Caco-2 (cell line): ENCODE measurements at places on chromosomes 13 and 19.

DNA sequence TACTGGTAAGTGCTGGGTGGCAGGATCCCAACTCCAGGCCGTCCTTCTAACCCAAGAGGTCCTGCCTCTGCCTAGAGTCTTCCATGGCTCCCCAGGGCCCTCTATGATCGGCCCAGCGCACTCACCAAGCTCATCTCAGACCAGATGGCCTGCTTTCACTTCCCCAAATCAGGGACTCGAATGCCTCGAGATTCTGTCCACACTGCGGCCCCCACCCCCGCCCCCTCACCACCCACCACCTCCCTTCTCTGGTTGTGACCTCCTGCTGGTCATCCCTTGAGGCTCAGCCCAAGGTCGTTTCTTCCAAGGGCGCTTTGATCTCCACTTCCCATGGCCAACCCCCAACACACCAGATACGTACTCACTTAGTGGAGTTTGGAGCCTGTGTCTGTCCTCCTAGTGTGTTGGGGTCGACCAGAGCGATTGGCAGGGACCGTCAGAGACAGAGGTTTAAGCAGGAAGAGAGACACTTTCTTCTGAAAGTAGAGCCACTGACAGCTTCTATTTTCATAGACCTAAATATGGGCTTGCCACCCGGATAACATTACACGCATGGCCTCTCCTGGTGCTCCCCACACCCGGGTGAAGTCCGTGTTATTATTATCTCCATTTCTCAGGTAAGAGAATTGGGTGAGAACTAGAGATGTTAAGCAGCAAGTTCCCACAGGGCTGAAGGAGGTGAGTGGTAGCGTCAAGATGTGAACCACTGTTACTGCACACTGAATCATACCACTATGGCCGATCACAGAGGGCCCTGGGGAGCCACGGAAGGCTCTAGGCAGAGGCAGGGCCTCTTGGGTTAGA is at the start of gene FCER2:
Gene FCER2 (minus strand): TSS at position 478 of the 804 bp plus-strand sequence. CDS start 2,371 bp downstream, outside the sequence.
- no peak for DNase-seq

GRCh38 chr19:14472202-14472938 is 2.8 kb downstream of the PTGER1 start:
- peak; percentile 66 for DNase-seq

GRCh38 chr19:45442778-45443461 is 19.2 kb upstream of the ERCC1 start:
- peak; percentile 34 for DNase-seq

DNA sequence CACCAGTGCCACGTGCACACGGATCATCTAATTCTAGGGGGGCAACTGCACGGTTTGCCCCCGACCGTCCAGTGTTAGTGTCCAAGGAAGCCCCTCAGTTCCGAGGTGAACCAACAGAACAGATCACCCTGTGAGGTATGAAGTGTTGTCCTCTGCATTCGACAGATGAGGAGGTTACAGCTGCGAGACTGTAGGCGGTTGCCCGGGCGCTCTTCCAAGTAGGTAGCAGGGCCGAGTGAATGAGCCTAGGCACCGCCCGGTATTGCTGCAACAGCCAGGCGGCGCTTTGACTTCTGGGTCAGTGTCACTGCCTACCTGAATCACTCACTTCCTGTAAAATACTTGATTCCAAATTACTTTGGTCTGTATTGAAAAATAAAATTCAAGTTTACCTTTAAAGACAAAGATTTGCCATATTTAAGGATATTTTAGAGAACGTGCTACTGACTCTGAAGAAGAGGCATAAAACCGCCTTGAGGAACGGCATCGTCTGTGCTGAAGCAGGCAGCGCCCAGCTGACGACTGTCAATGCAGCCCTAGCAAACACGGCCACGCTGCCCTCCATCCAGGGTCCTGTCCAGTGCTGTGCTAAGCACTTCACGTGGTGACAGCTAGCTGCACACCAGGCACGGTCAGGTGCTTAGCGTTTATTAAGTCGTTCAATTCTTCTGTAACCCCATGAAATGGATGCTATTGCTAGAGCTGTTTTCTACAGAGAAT is 19.3 kb upstream of the RASA3 start:
- DNase-seq, result no peak

GRCh38 chr19:4009990-4010807 is 2.7 kb downstream of the PIAS4 start:
- no peak for DNase-seq

GRCh38 chr19:17114414-17114831 is 38.8 kb downstream of the MYO9B start:
- DNase-seq, result no peak

DNA sequence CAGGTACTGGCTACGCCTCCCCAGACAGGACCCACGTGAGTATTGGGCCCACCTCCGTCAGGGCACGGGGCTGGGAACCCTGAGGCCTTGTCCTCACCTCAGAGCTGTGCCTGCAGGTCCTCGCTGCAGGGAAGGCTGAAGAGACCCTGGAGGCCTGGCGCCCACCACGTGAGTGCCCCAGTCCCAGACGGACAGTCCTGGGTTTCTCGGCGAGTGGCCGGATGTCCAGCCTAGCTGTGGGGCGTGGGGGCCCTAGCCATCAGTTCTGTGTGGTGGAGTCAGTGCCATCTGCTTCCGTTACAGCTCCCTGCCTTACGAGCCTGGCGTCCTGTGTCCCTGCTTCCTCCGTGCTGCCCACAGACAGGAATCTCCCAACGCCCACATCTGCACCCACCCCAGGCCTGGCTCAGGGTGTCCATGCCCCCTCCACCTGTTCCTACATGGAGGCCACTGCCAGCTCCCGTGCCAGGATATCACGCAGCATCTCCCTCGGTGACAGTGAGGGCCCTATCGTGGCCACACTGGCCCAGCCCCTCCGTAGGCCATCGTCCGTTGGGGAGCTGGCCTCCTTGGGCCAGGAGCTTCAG is 7.8 kb upstream of the OVOL3 start:
- DNase-seq, result no peak

GRCh38 chr19:18160971-18161635 is 8.1 kb downstream of the PIK3R2 start:
- DNase-seq, result no peak

- no peak for DNase-seq
Observed at GRCh38 chr19:776549-776948, 20.7 kb upstream of the PTBP1 start.

DNA sequence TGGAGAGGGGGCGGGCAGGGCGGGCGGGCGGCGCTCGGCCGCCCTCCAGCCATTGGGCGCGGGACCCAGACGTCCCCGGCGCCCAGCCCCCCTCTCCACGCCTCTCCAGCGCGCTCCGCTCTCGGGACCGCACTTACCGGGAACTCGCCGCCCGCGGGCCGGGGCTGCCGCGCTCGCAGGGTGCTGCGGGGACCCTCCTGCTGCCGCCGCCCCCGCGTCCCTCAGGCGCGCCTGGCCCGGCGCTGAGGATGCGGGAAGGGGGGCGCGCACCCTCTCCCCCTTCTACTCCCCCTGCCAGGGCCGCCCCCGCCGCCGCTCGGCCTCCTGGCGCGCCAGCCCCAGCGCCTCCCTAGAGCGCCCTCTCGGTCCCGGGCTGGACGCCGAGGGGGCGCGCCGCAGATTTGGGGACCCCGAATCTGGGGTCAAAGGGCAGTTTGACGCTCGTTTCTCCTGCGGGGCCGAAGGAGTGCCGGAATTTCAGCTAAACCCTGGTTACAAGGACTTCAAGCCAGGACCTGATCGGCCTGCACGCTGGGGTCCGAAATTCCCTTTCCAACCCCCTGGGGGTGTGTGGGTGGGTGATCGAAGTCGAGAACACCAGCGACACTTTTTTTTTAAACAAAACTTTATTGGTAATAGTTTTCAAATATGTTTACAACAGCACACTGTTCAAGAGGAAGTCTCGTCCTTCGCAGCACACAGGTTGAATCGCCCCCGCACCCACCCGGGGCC is 696 bp upstream of the SAMD1 start:
- peak; percentile 80 for DNase-seq

- no peak for DNase-seq
Observed at GRCh38 chr19:2382530-2383222, 22.6 kb downstream of the TMPRSS9 start.

- no peak for DNase-seq
Observed at GRCh38 chr19:16520986-16521624, 21.1 kb downstream of the CHERP start.

GRCh38 chr19:45475537-45476291 is 7.9 kb downstream of the FOSB start:
- DNase-seq, result no peak

GRCh38 chr19:51364200-51365106 is 1.7 kb downstream of the ETFB start:
- DNase-seq, result no peak

- DNase-seq, result peak; percentile 76
Observed at GRCh38 chr19:5369962-5370367, 29.4 kb upstream of the PTPRS start.
